RPMI8226 (cell line): ENCODE measurements at places on chromosomes 12 and 14.

- no peak for DNase-seq
Measured at GRCh38 chr14:68141281-68142088, 321.9 kb downstream of the RAD51B start.

- no peak for DNase-seq
Measured at GRCh38 chr12:113274848-113275247, 53.6 kb downstream of the TPCN1 start.

- DNase-seq, result peak; percentile 93
Measured at GRCh38 chr12:1533602-1534304, 60.6 kb downstream of the FBXL14 start.

DNA sequence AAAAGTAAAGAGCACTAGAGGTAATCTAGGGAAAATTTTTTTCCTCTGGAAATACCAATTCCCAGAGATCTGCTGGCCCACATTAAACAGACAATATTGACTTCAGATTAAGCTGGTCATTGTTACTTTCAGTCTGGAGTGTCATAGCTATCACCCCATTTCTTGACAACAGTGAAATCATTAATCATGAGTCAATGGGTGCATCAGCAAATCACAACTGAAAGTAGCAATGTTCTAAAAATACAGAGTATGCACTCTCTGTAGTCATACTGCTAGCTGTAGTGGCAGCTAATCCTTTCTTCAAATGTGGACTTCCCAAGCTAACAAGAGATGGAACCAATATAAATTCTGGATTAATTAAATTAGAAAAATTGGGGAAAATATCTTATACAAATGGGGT, 129.9 kb downstream of the CPNE8 start:
- peak; percentile 19 for DNase-seq

- no peak for DNase-seq
Measured at GRCh38 chr12:42490261-42490842, 99.2 kb downstream of the PRICKLE1 start.

- no peak for DNase-seq
Measured at GRCh38 chr14:105503296-105503640, 12.2 kb downstream of the TEDC1 start.

DNA sequence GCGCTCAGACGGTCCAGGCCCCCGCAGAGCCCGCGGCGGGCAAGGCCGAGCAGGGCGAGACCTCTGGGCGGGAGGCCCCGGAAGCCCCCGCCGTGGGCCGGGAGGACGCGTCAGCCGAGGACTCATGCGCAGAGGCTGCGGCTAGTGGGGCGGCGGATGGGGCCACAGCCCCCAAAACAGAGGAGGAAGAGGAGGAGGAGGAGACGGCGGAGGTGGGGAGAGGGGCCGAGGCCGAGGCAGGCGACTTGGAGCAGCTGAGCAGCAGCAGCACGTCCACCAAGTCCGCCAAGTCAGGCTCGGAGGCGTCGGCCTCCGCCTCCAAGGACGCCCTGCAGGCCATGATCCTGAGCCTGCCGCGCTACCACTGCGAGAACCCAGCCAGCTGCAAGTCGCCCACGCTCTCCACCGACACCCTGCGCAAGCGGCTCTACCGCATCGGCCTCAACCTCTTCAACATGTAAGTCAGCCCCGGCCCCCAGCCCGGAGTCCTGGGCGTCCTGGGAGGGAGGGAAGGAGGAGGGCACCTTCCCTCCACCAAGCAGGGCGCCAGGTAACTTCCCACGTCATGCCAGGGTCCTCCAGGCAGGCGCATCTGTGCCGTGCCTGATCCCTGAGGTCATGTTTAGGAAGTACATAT, 72.4 kb downstream of the IQSEC3 start:
- DNase-seq, result no peak

DNA sequence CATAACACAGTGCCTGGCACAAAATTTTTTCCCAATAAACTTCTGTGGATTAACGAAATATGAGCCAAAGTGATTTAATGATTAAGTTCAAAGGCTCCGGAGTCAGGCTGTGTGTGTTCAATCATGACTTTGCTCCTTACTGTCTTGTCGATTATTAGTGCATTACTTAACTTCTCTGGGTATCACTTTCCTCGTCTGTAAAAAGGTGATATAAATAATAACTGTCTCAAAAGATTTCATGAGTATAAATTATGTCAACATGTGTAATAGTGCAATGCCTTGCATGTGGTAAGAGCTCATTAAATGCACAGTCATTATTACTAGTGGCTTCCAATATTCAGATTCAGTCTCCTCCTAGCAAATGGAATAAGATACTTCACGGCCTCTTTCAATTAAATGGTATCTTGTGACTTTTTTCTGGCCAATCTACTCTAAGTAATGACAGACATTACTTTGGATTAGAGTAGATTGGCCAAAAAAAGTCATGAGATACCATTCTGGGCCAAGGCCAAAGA, 6.8 kb upstream of the IFNG start:
- DNase-seq, result no peak

DNA sequence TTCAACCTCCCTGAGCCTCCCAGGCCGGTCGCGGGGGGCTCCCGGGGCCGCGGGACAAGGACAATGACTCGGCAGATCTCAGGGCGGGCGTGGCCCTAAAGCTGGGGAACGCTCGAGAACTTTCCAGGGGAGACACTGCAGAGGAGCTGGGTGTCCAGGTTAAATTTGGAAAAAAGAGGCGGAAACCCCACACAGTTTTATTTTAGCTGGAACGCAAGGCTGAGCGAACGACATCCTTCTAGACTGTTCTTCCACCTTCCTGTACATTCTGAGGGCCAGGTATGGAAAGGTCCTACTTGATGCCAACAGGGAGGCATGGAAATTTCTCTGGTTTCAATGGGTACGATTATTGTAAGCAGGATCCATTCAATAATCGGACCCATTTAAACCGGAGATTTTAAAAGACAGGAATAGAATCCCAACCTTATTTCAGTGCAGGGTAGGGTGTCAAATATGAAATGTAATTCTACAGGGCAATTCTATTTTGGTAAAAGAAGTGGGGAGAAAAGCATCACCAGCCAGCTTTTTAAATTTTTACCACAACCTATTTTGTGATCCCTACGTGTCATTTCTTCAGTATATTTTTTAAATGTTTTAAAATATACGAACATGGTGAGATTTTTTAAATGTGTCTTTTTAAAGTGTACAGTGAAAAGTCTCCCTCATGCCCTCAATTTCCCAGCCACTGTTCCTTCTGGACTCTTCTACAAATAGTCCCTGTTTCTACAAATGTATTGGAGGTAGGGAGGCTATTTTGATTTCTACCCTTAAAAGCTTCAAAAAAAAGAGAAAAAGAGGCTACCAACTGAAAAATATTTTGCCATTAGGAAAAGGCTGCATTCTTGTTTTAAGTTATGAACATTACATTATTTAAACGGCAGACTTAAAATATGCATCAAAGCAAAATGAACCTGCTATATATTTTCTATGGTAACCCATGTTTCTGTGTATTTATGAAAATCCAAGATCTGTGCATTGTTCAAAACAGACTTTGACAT, 1.1 kb upstream of the UBC start:
- peak; percentile 57 for DNase-seq

DNA sequence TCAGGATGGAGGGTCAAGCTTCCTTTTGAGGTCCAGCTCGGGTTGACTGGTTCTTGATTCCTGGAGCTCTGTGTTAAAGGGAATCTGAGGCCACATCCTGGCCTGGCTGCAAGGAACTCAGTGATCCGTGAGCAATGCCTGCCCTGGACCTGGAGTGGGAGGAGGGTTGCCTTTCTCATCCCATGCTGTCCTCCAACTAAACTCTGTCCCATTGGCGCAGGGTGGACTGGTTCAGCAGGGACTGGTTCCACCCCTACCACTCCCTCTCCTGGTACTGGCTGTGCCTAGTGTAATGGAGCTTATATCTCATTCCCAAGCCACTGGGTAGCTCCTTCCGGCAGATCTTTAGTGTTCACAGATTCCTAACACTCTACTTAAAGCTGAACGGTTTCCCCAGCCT, 3.9 kb upstream of the CMKLR1 start:
- no peak for DNase-seq

DNA sequence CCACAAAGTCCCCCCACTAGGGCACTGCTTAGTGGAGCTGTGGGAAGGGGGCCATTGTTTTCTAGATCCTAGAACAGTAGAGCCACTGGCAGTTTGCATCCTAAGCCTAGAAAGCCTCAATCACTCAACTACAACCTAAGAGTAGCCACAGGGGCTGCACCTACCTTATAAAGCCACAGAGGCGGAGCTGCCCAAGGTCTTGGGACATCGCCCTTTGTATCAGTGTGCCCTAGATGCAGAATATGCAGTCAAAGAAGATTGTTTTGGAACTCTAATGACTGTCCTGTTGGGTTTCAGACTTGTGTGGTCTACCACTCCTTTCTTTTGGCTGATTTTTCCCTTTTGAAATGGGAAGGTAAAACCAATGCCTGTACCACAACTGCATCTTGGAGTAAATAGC, 59.5 kb downstream of the ATP2B1 start:
- DNase-seq, result no peak

GRCh38 chr12:40107803-40108620, 2.1 kb upstream of the SLC2A13 start:
- DNase-seq, result no peak

DNA sequence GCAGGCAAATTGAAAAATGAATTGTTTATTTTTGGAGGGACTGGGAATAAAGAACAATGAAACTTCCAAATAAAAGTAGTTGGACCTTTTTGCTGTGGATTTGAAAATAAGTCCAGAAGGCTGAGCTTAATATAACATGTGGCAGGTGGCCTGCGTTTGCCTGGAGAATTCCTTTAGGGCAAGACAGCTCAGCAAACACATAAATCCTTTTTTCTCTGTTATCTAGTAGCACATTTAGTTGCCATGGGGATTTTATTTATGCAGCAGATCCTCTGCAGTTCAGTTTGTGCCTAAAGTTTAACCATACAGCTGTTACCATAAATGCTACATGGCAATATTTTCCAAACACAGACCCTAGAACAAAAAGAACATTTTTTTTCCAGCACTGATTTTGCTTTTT, 180.0 kb downstream of the NPAS3 start:
- DNase-seq, result no peak

- no peak for DNase-seq
Measured at GRCh38 chr12:80189241-80189640, 89.9 kb downstream of the OTOGL start.

DNA sequence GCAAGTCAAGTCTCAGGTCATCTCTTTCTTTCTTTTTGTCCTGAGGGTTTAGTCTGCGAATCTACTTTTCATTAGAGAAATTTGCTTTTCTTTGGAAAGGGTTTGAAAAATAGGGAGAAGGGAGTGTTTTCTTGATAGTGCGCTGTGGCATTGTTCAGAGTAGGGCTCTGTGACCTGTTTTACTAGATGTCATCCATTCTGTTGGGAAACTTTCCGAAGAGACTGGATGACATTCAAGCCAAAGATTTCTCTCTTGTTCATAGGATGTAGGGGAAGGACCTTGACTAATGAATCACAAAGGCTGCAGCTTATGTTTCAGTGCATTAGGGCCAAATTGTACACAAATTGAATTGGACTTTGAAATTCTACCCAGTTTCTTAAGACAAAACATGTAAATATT, 14.7 kb downstream of the DLST start:
- no peak for DNase-seq

GRCh38 chr12:38159591-38160317, 156.8 kb upstream of the ALG10B start:
- no peak for DNase-seq

GRCh38 chr12:110917961-110918360, 2.4 kb downstream of the MYL2 start:
- no peak for DNase-seq

- DNase-seq, result no peak
Measured at GRCh38 chr14:98348505-98348904, 923.5 kb downstream of the BCL11B start.

GRCh38 chr14:21025371-21026273, 761 bp upstream of the NDRG2 start:
- DNase-seq, result no peak

GRCh38 chr12:129911428-129912049, 7.7 kb upstream of the TMEM132D start:
- peak; percentile 48 for DNase-seq

GRCh38 chr12:53053218-53054111, 3.6 kb downstream of the TNS2 start:
- peak; percentile 87 for DNase-seq

GRCh38 chr12:2156333-2156732, 103.5 kb downstream of the CACNA1C start:
- DNase-seq, result no peak

DNA sequence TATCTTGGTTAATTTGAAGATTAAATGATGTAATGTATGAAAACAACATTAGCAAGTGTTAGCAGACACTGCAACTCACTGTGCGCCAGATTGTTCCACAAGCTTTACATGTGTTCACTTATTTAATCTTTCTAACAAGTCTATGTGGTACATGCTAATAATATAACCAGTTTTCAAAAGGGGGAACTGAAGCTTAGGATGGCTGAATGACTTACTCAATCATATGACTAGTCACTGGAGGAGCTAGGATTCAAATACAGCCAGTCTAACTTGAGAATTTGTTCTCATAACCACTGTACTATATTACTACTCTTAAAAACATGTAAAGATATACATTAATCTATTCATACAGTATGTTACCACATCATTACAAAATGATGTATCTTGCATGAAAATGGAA, 60.5 kb upstream of the LRIG3 start:
- DNase-seq, result no peak

DNA sequence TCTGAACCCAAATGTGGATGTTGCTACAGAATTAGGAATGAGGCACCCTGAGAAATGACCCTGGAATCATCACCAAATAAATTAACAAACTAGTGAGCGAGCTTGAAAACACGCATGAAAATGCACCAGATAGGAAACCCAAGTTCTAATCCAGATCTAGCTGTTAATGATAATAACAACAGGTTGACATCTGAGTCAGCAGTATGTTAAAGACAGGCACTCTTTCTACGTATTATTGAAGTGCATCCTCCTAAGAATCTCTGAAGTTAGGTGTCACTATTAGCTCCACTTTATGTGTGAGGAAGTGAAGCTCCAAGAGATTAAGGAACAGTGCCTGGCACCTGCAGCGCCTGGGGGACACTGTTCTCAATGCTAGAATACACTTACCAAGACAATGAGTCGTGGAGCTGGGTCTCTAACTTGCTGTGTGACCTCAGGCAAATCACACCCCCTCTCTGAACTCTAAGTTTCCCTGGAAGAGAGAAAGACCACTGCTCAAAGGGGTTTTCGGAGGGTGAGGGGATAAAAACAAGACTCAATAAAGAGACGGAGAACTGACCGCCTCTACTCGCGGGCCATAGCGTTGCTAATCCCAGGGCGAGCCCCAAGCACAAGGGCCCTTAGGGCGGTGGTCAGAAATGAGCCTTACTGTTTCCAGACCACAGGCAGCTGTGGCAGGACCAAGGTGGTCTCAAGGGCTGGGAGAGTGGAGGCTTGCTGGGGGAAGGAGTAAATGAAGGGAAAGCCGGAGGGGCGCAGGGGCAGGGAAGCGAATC, 2.1 kb downstream of the SLC6A12 start:
- DNase-seq, result no peak

- no peak for DNase-seq
Measured at GRCh38 chr12:68137335-68137830, 22.2 kb downstream of the IFNG start.

- DNase-seq, result no peak
Measured at GRCh38 chr12:117125272-117125613, 26.0 kb upstream of the TESC start.

GRCh38 chr12:23039834-23040233, 414.9 kb downstream of the ETNK1 start:
- no peak for DNase-seq
